Pulmonary artery endothelial cell (primary cell): ENCODE measurements at places on chromosomes 11 and 22. TPM values are rescaled to one million over a fixed set of nuclear protein-coding genes. Genes with fewer than 3 reads are reported as not detected.

DNA sequence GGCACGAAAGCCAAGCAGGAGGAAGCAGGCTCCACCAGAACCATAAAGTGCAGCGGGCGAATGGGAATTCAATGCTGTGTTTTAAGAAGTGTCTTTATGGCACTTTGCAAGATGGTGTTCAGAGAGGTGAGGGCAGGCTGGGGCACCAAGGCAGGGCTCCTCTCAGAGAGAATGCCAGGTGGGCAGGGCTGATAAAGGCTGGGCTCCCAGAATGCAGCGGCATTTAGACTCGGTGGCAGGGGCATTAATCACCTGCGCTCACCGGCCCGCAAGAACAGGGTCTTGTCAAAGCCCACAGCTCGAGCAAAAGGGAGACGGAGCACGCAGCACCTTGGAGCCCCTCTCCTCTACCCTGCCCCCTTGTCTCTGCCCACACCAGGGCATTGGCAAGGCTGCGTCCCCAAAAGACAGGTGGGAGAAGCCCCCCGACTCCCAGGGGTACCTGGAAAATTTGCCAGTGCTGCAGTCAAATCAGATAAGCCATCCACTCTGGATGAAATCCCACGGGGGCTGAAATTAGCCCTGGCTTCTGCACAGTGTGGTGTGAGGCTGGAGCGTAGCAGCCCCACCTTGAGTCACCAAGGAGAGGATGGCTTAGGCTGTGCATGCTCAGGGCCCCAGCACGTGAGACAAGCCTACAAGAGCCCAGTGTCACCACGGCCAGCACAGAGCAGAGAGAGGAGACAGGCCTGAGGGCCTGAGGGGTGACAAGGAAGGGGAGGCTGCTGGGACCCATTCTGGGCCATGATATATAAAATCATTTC, 8.1 kb downstream of the MACROD1 start:
- DNase-seq = no peak

DNA sequence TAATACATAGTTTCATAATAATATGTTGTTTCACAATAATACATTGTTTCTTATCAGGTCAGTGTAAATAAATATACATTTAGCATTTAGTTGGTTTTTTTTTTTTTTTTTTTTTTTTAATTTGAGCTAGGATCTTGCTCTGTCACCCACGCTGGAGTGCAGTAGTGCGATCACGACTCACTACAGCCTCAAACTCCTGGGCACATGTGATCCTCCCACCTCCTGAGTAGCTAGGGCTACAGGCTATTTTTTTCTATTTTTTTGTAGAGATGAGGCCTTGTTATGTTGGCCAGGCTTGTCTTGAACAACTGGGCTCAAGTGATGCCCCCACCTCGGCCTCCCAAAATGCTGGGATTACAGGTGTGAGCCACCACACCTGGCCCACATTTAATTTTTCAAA, 43.5 kb downstream of the MIAT start:
- no peak for DNase-seq

- DNase-seq = peak; percentile 65
Observed at GRCh38 chr11:22792497-22792896, 37.1 kb downstream of the SVIP start.

Gene MUC5AC
- not detected in 2 replicates for total RNA-seq

DNA sequence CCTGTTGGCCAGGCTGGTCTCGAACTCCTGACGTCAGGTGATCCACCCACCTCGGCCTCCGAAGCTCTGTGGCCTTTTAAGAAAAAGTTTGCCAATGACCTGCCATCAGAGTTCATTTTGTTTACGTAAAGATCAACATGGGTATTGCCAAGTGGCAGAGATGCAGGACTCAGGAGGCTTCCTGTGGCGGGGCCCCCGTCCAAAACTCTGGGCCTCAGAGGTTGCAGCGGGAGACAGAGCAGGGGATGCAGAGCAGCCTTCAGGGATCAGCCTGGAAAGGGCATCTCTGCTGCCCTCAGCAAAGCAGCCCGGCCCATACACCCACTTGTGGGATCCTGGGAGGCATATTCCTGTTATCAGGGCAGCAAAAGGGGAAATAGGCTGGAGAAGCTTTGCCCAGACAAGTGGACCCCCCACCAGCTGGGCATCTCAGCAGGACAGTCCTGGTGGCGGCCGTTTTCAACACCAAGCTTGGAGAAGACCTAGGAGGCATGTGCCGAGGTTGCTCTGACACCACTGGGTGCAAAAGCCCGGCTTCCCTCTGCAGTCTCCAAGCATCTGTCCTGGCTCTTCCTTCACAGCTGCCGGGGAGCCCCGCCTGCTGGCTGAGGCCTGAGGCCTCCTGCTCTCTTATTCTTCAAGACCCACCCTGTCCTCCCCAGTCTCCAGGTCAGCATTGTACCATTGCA, 1152.4 kb downstream of the BRD1 start:
- no peak for DNase-seq

Gene RIMBP3B
- under 0.01 and 0.04 TPM in 2 replicates for total RNA-seq

Gene MS4A15
- total RNA-seq = not detected in 2 replicates

Gene CCDC86
- total RNA-seq = 23.9 and 33.9 TPM in 2 replicates

- DNase-seq = no peak
Observed at GRCh38 chr22:42331014-42331413, 60.6 kb upstream of the TCF20 start.

GRCh38 chr11:128343135-128343514, 244.2 kb downstream of the ETS1 start:
- DNase-seq = no peak

Gene TH
- total RNA-seq = not detected in 2 replicates

- DNase-seq = no peak
Observed at GRCh38 chr11:119523539-119524157, 100.7 kb upstream of the THY1 start.

GRCh38 chr11:78981153-78981552, 406.5 kb upstream of the NARS2 start:
- DNase-seq = no peak

Gene NXPE2
- not detected in 2 replicates for total RNA-seq

- no peak for DNase-seq
Observed at GRCh38 chr11:19800162-19800561, 87.5 kb downstream of the NAV2 start.

DNA sequence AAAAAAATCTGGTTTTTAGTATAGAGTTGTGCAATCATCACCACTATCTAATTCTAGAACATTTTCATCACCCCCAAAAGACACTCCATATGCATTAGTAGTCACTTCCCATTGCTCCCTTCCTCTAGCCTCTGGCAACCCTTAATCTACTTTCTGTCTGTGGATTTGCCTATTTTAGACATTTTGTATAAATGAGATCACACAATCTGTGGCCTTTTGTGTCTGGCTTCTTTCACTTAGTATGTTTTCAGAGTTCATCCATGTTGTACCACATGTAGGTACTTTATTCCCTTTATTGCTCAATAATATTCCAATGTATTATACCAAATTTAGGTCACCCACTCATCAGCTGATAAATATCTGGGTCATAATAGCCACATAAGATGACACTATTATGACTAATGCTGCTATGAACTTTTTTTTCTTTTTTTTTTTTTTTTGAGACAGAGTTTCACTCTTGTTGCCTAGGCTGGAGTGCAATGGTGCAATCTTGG, 67.5 kb upstream of the SCUBE2 start:
- DNase-seq = no peak

Gene BCO2
- 0.33 and 1.8 TPM in 2 replicates for total RNA-seq

DNA sequence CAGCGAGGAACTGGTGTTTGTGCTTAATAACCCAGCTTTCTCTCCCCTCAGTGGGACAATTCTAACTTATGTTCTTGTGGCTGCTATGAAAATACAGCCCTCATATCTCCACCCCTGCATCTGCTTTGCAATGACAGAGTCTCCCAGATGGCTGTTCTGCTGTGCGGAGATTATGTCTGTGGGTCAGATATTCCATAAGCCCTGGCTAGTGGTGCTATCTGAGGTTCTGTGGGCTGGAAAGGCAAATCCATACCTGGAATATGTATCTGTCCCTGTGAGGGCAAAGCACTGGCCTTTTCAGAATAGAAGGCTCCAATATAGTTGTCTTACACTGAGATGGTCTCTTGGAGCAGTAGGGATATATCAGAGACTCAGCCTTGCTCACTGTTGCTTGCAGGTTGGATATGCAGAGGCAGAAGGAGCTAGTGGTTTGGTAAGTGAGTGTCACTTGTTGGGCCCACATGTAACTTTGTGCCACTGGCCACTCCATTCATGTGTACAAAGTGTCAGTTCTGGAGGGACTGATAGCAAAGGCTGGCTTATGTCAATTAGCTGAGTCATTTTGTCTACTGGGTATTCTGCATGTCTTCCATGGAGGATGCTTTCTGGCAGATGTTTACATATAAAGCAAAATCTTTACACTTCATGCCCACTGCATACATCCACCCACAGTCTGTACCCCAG, 246.6 kb downstream of the FAM76B start:
- no peak for DNase-seq

GRCh38 chr11:32885556-32885955, 7.1 kb upstream of the QSER1 start:
- no peak for DNase-seq

DNA sequence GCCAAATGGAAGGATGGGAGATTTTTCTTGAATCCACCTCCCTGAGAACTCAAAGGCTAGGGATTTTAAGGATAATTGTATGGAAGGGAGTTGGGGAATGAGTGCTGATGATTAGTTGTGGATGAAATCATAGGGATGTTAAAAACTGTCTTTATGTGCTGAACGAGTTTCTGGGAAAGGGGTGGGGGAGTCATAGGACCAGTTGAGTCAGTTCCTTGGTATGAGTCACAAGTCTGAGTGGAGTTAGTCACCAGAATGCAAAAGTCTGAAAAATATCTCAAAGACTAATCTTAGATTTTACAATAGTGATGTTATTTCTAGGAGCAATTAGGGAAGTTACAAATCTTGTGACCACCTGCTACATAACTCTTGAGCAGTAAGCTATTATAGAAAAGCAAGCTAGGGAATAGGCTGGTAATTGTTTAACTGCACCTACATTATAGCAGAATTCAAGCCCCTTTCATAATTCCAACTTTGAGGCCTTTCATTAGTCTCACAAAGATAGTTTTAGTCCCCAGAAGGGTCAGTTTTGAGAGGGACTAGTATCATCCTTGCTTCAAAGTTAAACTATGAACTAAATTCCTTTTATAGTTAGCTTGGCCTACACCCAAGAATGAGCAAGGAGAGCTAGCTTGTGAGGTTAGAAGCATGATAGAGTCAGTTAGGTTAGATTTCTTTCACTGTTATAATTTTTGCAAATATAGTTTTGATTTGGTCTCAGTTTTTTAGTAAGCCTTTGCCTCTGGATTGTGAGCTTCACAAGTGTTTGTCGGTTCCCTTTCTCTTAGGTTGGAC, 668.0 kb downstream of the ETS1 start:
- DNase-seq = no peak

- no peak for DNase-seq
Observed at GRCh38 chr11:30815619-30816018, 229.5 kb upstream of the MPPED2 start.

Gene SYCE3
- total RNA-seq = not detected in 2 replicates

DNA sequence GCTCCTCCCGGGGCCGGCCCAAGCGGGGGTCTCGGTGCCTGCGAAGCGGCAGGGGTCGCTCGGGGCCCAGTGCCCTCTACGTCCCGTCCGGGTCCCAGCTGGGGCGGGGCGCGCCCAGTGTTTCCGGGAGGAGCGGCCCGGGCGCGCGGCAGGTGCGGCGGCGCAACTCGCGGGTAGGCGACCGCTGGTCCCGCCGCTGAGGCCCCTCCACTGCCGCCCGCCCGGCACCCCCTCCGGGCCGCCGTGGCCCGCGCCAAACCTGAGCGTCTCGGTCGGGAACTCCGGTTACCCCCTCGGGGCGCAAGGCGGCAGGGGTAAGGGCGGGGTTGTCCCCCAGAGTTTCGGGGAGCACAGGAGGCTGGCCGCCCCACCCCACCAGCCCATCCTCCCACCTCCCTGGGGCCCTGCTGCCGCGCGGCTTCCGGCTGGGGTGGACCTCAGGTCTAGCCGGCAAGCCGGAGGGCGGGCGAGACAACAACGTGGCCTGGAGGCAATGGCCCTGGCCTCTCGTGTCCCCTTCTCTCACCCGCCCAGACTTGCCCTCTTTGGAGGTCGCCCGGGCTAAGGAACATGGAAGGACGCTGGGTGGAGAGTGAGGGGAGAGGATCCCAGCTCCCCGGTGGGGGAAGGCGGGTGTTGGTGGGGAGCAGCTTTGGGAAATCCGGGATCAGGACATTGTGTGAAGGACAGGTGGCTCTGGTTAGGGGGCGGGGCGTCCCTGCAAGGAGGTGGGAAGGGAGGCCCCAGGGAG, 398 bp upstream of the CRACR2B start:
- DNase-seq = no peak

Gene SLC22A8
- total RNA-seq = not detected in 2 replicates

DNA sequence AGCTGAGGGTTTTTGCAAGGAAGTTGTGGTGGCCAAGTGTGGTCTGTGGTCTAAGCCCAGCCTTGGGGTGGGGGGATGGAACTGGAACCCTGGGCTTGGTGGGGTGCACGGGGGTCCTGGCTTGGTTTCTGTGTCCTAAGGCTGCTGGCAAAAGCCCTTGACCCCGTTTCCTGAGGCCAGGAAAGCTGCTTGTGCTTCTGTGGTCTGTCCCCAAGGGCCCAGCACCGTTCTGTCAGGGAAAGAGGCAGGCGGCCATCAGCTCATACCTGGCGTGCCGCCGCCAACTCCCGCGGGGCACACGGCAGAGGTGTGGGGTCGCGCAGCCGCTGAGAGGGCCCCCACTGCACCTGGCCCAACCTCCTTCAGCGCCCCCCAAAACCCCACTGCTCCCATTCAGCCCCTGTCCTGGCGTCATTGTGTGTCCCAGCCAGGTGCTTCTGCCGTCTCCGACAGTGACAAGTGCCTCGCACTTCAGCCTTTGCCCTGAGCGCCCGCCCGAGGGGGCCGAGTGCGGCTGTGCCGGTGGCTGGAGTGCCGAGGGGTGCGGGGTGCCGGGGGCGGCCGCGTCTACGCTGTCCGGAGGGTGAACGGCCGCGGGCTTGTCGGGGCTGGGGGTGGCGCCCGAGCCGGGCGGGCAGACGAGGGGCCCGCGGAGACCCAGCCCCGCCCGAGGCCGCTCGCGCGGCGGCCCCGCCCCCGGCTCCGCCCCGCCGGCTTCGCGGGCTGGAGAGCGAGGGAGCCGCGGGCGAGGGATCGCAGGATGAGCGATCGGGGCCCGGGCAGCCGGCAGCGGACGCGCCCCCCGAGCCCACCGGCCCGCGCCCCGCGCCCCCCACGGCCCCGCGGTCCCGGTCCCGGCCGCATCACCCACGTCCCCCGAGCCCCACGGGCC, at the start of gene CNIH2:
CNIH2 (plus strand) TSS at position 705 of the 892 bp plus-strand sequence. CDS start 282 bp downstream, outside the sequence.
- no peak for DNase-seq

Gene OR51B4
- not detected in 2 replicates for total RNA-seq

Gene ADORA2A
- total RNA-seq = 35.5 and 113 TPM in 2 replicates

Gene APOBEC3G
- 4.6 and 9.5 TPM in 2 replicates for total RNA-seq

DNA sequence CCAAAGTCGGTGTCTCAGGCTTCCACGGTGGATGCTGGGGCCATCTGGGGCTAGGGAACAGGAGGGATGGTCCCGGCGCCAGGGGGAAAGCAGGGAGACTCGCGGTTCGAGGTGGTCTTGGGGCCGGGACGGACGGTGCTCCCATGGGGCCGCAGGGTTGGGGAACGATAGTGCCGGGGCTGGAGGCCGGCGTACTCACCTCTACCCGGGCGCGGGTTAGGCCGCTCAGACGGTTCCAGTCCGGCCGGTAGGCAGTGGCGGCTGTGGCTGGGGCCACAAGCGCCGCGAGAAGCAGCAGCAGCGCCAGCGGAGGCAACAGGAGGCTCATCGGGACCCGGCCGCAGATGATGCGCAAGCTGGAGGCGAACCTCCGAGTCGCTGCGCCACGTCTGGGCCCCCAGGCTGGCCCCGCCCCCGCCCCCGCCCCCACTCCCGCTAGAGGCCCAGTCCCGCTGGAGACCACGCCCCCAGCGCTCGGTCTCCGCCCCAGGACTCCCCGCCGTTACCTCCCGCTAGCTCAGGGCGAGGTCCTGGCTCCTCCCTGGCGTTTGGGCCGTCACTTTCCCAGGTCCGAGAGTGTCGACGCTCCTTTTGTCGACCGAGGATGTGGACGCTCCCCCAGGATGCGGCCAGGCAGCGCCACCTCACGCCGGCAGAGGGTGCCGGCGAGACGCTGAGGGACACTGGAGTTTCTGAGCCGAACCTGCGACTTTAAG, at the start of gene SELENOM:
SELENOM (minus strand) TSS at position 391 of the 716 bp plus-strand sequence; CDS start at position 328, 63 bp downstream.
- peak; percentile 93 for DNase-seq

Gene SLC29A2
- total RNA-seq = 0.33 and 0.85 TPM in 2 replicates
